ENCODE measurements at places on chromosomes 2 and 18.

- peak; percentile 16 for DNase-seq
Measured at GRCh38 chr18:23872701-23873550, 141.6 kb upstream of the TTC39C start.

DNA sequence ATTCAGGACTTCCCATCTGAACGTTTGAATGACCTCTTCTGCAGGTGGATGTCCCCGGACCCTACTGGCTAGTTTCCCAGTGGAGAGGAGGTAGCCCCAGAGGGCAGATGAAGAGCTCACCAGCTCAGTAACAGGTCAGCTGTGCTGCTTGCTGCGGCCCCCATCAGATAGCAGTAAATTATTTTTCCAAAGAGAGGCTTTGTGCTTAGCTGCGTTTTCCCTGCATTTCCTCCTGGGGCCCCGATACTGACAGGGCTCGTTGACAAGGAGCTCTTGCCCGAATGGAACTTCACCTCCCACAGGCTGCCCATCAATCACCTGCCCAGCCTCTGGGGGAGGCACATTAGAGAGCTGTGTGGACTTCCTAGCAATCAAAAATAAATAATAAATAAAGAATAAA is 185.8 kb downstream of the DOK6 start:
- DNase-seq, result no peak

- peak; percentile 45 for DNase-seq
Measured at GRCh38 chr2:73998451-73998850, 13.7 kb downstream of the TET3 start.

GRCh38 chr18:41569867-41570266 is 385.2 kb upstream of the PIK3C3 start:
- DNase-seq, result no peak

GRCh38 chr2:223930103-223930976 is 14.8 kb downstream of the WDFY1 start:
- DNase-seq, result no peak

GRCh38 chr18:26406324-26406723 is 142.0 kb downstream of the KCTD1 start:
- DNase-seq, result no peak

GRCh38 chr2:88692187-88692586 is 714 bp downstream of the RPIA start:
- DNase-seq, result peak; percentile 23

DNA sequence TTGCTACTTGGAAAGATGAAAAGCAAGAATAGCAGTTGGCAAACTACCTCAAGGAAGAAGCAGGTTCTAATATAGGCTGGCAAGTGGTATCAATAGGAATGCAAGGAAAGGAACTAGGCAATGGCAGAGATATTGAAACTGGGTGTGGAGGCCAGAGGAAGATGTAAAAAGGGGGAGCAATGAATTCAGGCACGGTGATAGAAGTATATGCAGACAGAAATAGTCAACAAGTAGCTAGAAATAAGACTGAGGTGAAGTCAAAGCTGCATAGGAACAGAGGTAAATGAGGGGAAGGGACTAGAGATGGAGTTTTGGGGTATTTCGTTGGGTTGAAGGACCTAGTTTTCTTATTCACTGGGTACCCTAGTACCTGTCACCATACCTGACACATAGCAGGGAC is 4.1 kb downstream of the PCBP1 start:
- DNase-seq, result no peak

DNA sequence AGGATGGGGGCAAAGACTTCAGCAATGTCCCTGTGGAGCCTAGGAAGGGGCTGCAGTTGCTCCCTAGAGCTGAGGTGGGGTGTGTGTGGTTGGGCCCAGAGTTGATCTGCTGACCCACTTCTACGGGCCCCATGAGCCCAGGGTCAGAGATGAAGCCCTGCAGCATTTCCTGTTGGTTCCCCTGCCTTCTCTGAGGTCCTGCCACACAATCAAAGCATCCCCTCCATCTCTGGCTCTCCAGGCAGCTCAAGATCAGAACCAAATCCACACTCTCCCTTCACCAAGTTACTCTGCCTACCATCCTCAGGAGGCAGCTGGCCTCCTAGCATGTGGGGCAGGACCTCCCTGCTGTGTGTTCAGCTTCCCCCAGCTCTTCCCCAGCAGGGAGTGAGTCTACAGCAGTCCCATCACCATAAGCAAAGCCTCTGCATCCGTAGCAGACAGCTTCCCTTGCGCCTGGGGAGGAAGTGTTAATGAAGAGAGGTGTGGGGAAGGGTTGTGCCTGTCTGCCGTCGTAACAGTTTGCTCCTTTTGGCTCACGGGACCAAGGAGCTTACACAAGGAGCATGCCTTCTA is 26.9 kb downstream of the TMEM247 start:
- no peak for DNase-seq

DNA sequence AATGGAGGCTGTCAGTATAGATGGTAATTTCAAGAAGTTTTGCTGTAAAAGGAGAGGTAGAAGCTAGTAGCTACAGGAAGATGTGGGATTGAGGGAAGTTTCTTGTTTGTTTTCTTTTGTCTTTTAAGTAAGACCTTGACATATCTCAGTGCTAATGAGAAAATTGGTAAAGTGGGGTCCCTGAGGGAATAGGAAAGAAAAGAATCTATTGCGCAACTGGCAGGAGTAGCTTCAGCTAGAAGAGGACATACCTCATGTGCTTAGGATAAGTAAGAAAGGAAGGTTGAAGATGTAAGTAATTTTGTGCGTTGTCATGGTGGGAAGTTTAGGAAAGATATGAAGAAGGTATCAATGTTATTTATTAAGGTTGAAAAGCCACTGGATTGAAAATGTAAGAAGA is 8.4 kb upstream of the IKZF2 start:
- DNase-seq, result no peak

- no peak for DNase-seq
Measured at GRCh38 chr18:80253871-80254492, 6.7 kb upstream of the PARD6G start.

DNA sequence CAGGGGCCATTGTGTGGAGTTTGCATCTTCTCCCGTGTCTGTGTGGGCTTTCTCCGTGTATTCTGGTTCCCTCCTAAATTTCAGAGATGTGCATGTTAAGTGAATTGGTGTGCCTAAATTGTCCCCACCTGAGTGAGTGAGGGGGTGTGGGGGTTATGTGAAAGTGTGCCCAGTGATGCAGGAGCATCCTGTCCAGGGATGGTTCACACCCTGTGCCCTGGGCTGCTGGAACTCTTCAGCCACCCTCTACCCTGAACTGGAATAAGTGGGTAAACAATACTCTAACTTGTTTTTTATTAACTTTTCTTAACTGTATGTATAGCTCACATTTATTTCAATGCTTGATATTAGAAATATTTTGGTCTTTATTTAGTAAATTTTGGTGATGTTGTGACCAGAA is 56.0 kb downstream of the UBE2E3 start:
- no peak for DNase-seq

GRCh38 chr2:183070942-183071844 is 7.4 kb upstream of the DUSP19 start:
- no peak for DNase-seq

GRCh38 chr2:26073830-26074229 is 39.9 kb downstream of the RAB10 start:
- no peak for DNase-seq

- no peak for DNase-seq
Measured at GRCh38 chr2:94993176-94994062, 32.1 kb upstream of the MAL start.

Data from T-cell (primary cell).